NCI-H187 (cell line): ENCODE measurements at places on chromosomes 7 and 10.
A peak's percentile ranks its signal among the peaks of the same experiment; 100 is the strongest.

- peak; percentile 94 for DNase-seq
Measured at GRCh38 chr7:107169120-107170050, 582 bp downstream of the HBP1 start.

DNA sequence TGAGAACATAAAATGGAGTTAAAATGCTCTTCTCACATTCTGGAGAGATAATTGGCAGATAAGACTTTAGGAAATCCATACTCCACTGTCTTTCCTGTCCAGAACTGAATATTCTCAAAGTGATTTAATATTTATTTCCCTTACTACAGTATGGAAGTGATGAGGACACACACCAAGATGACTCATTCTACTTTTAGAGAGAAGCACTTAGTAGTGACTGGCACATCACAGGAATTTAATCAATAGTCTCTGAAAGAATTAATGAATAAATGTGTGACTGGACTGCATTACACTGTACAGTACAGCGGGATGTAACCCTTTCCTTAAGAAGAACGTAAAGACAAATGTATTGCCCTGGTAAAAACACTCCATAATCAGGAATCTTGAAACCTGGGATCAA lies 116.7 kb downstream of the SEMA3E start:
- DNase-seq = no peak

GRCh38 chr10:122326385-122326784 lies 48.1 kb upstream of the PLEKHA1 start:
- no peak for DNase-seq

GRCh38 chr7:36207451-36208291 lies 54.6 kb downstream of the EEPD1 start:
- no peak for DNase-seq

DNA sequence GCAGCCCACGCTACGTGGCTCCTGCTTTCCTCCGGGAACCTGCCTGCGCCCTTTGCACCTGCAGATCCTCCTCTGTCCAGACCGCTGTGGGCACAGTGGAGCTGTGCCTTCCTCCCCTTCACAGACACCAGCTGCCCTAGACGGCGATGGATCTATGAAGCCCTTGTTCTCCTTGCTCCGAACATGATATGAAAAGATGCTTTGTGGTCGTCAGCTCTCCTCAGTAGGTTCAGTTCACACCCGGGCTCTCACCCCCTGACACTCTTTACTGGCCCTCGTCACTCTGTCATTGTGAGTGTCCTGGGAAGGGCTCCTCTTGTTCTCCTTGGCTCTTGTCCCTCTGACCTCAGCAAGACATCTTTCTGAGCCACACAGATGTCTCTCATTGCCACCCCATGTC lies 4.2 kb downstream of the ZNF488 start:
- DNase-seq = no peak

- no peak for DNase-seq
Measured at GRCh38 chr7:79608005-79608404, 154.5 kb upstream of the MAGI2 start.

GRCh38 chr7:22093001-22093400 lies 147.3 kb upstream of the CDCA7L start:
- no peak for DNase-seq

DNA sequence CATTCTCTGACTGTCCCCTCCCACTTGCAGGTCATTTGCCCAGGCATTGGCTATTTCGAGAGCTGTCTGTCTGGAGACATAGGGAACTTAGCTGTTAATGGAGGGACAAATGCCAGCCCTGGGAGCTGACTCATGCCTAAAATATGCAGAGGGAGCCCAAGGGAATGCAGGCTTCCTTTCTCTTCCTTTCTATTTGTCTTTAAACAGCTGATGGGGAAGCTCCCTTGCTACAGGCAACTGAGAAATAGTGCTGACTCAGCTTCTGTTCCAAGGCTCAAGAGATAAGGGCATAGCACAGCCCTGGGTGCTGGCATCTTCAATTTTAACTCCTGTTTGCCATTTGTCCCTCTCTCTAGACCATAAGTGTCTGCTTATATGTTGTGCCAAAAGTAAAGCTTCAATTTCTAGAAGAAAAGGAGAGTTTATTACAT lies 82.7 kb upstream of the C1GALT1 start:
- DNase-seq = no peak

DNA sequence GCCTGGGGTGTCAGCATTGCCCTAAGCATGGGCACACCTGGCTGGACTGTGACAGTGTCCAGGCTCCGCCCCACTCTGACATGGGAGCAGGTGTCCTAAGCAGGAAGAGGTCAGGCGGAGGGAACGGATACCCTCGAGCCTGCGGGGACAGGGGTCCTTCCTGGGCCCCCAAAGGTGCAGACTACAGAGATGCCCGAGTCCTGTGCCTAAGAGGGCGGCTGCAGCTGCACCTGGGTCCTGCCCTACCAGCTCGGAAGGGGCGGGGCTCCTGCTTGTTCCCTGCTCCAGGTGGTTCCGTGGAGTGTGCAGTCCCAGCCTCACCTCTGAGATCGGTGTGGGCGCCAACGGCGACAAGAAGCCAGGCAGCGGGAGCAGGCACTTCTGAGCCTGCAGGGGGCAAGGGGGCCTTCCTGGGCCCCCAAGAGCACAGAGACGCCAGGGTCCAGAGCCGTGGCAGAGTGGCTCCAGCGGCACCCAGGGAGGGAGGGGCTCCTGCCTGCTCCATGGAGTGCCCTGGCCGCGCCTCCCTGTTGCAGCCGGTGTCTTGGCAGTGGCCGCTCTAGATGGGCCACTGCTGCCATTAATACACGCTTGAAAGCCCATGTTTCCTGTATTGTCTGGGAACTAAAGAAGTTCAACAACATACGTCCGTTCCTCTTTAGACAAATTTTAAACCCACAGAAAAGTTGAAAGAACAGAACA lies 64.5 kb upstream of the CACNA2D1 start:
- DNase-seq = peak; percentile 61

GRCh38 chr7:97116308-97116707 lies 1.2 kb upstream of the SDHAF3 start:
- DNase-seq = no peak

DNA sequence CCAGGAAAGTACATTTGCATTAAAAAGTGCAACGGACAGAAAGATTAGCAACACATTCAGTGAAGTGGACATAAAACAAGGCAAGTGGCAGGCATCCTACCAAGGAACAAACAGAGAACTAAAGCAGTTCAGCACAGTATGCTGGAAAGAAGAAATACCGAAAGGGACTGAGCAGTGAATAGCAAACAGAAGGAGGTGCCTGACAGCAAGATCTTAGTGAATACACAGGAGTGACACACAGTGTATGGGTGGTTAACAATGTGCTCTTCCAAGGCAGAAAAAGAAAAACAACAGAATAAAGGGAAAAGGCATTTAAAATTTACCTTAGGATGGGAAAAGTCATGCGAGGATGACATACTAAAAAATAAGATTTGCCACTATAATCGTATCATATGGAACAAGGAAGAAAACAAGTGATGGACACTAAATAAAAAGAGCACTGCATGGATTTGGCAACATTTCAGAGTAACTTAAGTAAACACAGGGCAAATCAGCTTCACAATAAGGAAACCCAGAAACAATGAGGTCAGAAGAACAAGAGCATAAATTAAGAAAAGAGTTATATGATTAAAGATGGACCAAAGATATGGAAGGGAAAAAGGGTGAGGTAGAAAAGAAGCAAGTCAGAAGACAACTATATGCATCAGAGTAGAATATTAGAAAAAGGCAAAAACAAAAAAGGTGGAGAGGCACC lies 29.5 kb downstream of the MEST start:
- no peak for DNase-seq

GRCh38 chr7:82397879-82398524 lies 45.6 kb downstream of the CACNA2D1 start:
- DNase-seq = no peak

- no peak for DNase-seq
Measured at GRCh38 chr7:124449896-124450295, 315.7 kb downstream of the GPR37 start.

DNA sequence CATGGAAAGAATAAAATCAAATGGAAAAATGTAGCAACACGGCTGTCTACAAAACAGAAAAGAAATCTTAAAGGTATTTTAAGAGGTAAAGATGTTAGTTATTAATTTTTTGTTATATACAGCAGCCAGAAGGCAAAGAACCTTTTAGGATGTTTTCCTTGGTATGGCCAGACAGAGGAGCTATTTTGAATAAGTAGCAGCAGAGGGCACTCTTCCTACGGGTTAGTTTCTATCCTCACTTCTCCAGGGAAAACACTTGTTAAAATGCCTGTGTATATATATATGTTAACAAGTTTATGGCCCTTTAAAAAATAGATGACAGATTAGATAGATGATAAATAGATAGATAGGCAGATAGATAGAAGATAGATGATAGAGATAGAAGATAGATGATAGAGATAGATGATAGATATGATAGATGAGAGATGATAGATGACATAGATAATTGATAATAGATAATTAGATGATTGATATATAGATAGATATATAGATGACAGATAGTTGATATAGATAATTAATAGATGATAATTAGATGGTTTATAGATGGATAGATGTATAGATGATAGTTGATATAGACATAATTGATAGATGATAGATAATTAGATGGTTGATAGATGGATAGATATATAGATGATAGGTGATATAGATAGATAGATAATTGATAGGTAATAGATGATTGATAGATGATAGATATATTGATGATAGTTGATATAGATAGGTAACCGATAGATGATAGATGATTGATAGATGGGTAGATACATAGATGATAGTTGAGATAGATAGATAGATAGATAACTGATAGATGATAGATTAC lies 57.8 kb upstream of the WIPF3 start:
- no peak for DNase-seq

GRCh38 chr10:14126697-14127440 lies 203.9 kb downstream of the FRMD4A start:
- no peak for DNase-seq

- no peak for DNase-seq
Measured at GRCh38 chr7:32250003-32250402, 179.8 kb upstream of the PDE1C start.

DNA sequence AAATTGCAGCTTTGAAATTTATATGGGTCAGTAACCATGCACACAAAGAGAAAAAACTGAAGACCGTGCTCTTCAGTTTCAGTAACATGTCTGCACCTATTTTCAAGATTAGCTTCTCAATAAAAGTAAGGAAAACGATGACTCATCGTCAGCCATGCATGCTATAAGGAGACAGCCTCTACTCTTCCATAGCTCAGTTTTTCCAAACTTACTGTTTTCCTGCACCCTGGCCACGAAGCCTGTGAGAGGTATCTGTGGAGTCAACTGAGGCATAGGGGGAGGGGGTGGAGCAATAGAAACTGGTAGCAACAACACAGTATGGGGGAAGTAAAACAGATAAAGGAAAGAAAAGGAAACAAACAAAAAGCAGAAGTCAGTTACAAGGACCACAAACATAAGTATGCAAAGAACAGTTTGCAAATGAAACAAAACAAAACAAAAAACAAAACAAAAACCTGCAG lies 58.0 kb downstream of the PDSS1 start:
- DNase-seq = no peak

DNA sequence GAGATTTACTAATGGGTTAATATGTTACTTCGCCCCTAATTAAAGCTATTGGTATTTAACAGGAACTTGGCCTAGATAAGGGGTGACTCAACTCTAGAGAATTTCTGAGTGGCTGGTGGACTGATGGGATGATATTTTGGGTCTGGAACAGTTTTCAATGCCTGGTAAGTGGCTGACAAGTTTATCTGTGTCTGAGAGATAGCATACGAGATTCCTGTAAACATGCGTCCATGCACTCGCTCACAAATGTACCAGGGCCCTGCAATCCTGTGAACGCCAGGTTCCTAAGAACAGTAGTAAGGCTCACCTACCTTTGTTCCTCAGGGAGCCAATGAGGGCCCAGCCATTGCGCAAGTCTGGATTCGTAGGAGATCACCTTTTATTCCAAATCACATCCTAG lies 683.8 kb upstream of the ANKRD30A start:
- no peak for DNase-seq
